ENCODE measurements at places on chromosomes 11 and 22.

- no peaks in the 10 kb centered on the region for H3K27me3 ChIP-seq
- H3K4me3 ChIP-seq = no peak overlapping the region
- no peaks in the 10 kb centered on the region for H3K36me3 ChIP-seq
- H3K4me1 ChIP-seq = no peaks in the 10 kb centered on the region
- DNase-seq = no peak
Measured at GRCh38 chr22:19800761-19801244, 40.2 kb downstream of the TBX1 start.

GRCh38 chr22:49460592-49461281 lies 366.9 kb downstream of the BRD1 start:
- no peak overlapping the region for H3K27ac ChIP-seq
- no peak overlapping the region for H3K4me3 ChIP-seq
- H3K4me1 ChIP-seq = no peaks in the 10 kb centered on the region
- H3K27me3 ChIP-seq = peaks cover 63% of the 10 kb centered on the region
- no peaks in the 10 kb centered on the region for H3K36me3 ChIP-seq
- no peak for DNase-seq

DNA sequence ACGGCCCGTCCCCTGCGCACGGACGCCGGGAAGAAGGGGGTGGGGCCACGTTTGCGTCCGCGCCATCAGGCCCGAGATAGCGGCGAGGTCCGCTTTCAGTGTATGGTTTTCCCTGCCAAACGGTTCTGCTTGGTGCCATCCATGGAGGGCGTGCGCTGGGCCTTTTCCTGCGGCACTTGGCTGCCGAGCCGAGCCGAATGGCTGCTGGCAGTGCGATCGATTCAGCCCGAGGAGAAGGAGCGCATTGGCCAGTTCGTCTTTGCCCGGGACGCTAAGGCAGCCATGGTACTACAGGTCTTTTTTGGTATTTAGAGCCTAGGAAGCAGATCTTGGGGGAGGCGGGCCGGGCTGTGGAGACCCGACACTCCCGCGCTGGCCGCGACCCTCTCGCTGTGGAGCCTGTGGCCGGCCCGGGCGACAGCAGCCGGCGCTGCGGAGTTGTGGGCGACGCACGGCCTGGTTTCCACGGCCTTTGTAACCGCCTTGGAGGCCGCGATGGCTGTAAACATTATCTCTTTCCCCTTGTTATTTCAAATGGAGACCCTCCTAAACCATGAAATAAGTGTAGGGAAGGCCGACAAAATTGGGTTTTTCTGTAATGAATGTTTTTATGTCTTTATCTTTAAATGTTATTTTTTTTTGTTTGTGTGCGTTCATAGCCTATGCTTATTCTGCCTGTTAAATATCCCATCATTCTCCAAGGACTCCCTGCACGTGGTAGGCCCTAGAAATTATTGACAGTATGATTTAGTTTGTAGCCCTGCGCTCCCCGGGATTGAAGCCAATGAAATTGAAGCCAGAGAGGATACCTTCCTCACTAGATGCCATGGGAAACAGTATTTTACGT lies at the start of gene AASDHPPT:
Gene AASDHPPT (plus strand): TSS at position 54 of the 847 bp plus-strand sequence. CDS start 49 bp downstream, at position 103.
- no peaks in the 10 kb centered on the region for H3K27me3 ChIP-seq
- no peaks in the 10 kb centered on the region for H3K36me3 ChIP-seq
- no peaks in the 10 kb centered on the region for H3K4me1 ChIP-seq

- H3K27ac ChIP-seq = peak overlapping the region; percentile 82
- H3K4me3 ChIP-seq = no peak overlapping the region
- H3K4me1 ChIP-seq = no peaks in the 10 kb centered on the region
- no peaks in the 10 kb centered on the region for H3K36me3 ChIP-seq
- DNase-seq = no peak
- H3K27me3 ChIP-seq = no peaks in the 10 kb centered on the region
Measured at GRCh38 chr22:41478473-41478872, 9.6 kb downstream of the ACO2 start.

DNA sequence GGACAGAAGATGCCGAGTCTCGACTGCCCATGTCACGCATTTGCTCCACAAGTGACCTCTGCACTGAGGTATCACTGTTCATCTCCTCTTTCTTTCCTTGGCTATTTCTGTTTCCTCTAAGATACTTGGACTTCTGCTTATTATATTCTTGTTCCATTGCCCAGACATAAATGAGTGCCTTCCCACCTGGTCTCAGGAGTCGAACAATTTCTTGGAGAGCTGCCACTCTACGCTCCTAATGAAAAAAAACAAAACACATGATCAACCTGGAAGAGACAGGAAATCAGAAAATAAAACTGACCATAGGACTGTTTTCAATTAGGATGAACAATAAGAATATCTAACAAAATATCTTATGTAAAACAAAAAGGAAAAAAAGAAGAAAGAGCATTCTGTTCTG lies 47.4 kb upstream of the CWF19L2 start:
- H3K4me1 ChIP-seq = no peaks in the 10 kb centered on the region
- no peaks in the 10 kb centered on the region for H3K27me3 ChIP-seq
- H3K27ac ChIP-seq = no peak overlapping the region
- H3K36me3 ChIP-seq = no peaks in the 10 kb centered on the region
- H3K4me3 ChIP-seq = no peak overlapping the region

GRCh38 chr11:65488273-65489034 lies 10.4 kb upstream of the MALAT1 start:
- H3K27ac ChIP-seq = peak overlapping the region; percentile 98
- DNase-seq = no peak
- H3K4me3 ChIP-seq = peak overlapping the region; percentile 60
- H3K27me3 ChIP-seq = no peaks in the 10 kb centered on the region
- peaks cover 68% of the 10 kb centered on the region for H3K4me1 ChIP-seq
- no peaks in the 10 kb centered on the region for H3K36me3 ChIP-seq

DNA sequence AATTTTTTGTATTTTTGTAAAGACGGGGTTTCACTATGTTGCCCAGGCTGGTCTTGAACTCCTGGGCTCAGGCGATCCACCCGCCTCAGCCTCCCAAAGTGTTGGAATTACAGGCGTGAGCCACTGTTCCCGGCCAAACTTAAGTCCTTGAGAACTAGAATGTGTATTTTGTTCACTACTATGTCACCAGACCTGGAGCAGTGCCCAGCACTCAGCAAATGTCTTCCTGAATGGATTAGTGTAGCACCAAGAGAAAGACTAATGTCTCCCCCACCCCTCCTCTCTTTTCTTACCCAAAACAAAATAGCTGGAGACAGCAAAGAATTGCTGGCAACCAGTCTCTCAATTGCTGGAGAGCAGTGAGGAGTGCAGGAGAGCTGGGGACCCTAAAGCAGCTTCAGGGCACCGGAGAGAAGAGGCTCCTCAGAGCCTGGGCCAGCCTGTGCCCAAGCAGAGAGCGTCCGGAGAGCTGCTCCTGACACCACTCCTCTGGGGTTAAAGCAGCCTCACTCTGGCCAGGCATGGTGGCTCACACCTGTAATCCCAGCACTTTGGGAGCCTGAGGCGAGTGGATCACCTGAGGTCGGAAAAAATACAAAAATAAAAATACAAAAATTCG lies 14.9 kb downstream of the SLC25A18 start:
- no peak overlapping the region for H3K4me3 ChIP-seq
- peak; percentile 56 for DNase-seq
- H3K27me3 ChIP-seq = no peaks in the 10 kb centered on the region
- H3K4me1 ChIP-seq = no peaks in the 10 kb centered on the region
- H3K36me3 ChIP-seq = no peaks in the 10 kb centered on the region

DNA sequence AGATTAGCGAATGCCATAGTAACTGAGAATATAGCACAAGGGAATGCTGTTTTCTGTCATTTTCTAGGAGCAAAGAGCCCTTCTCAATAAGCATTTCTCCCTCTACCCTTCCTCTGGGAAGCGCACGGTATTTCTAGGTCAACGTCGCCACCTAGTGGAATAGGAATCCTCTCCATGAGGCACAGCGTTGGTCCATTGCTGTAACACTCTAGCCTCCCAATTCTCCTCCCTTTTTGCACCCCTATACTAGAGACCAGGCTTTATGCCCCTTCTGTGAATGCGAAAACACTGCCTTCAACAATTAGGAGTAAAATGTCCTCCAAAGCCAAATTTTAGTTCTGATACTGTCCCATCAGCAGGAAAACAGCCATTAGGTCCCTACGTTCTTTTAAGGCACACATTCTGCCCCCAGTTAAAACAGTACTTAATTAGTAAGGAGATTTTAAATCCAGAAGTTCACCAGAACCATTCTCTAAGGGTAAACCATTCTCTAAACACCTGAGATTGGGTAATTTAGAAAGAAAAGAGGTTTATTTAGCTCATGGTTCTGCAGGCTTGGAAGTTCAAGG lies 12.8 kb upstream of the HYLS1 start:
- DNase-seq = no peak
- H3K27ac ChIP-seq = no peak overlapping the region
- H3K27me3 ChIP-seq = no peaks in the 10 kb centered on the region
- no peaks in the 10 kb centered on the region for H3K36me3 ChIP-seq

DNA sequence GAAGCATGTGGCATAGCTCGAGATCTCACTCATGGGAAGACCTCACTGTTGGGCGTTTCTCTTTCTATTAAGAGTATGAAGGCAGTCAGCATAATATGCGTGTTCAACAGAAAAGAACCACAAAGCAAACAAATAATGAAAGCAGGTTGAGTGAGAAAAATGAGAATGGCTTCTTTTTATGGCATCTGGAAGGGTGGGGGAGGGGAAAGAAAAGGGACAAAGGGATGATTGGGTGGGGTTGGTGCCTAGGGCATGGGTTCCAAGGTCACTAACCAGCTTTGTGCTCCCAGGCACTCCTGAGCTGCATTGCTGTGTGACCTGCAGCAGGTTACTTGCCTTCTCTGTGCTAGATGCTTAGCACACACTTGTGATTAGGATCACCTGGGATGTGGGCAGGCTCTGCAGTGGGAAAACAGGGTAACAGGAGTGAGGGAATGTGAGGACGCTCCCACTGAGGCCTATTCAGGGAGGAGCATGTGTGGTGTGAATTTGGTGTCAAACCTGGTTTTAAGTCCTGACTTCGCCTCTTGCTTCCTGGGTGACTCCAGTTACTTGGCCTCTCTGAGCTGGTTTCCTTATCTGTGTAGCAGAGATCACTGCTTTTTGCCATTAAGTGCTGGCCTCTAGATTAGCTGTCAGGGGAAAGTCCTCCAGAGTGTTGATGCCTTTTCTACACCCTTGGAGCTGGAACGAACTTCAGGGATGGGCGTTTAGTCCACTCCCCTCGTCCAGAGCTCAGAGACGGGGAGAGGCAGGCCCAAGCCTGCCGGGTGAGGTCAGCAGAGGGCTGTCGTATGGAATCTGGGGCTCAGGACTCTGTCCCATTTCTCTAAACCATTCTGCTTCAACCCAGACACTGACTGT lies 74.8 kb downstream of the KIAA1671 start:
- DNase-seq = no peak
- H3K4me1 ChIP-seq = no peaks in the 10 kb centered on the region
- no peaks in the 10 kb centered on the region for H3K27me3 ChIP-seq
- H3K27ac ChIP-seq = peak overlapping the region; percentile 32
- no peak overlapping the region for H3K4me3 ChIP-seq

DNA sequence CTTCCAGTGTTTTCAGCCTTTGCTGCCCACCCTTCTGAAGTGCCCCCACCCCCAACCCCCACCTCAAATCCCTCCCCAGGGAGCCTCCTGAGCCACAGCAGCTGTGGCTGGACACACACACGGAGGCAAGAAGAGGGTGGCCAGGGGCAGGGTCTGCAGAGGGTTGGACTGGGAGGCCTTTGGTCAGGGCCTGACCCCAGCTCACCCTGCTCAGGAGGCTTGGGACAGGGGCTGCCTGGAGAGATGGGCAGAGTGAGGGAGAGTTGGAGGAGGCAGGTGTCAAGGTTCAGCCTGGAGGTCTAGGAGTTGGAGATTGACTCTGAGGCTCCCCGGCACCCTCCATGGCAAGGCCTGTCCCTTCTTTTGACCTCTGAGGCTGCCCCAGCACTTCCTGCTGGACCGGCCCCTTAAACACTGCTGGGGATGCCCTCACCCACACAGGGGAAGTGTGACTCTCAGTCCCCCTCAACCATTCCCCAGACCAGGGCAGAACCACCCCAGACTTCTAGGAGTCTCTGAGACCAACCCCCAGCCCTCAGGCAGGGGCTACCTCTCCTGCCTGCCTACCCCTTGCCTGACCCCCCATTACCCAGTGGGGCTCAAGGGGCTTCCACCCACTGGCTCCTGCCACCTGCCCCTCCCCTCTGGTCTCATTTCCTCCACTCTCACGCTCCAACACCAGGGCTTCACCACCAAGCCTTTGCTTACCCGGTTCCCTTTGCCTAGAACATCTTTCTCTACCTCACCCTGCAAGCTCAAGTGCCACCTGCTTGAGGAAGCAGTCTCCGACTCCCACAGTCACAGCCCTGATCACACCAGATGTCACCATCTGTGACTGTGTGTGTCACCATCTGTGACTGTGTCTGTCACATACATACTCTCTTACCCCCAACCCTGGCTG lies 8.6 kb downstream of the ARAP1 start:
- no peaks in the 10 kb centered on the region for H3K27me3 ChIP-seq
- no peaks in the 10 kb centered on the region for H3K4me1 ChIP-seq
- H3K4me3 ChIP-seq = no peak overlapping the region

- H3K27me3 ChIP-seq = no peaks in the 10 kb centered on the region
- DNase-seq = no peak
- no peak overlapping the region for H3K4me3 ChIP-seq
- H3K36me3 ChIP-seq = no peaks in the 10 kb centered on the region
- no peak overlapping the region for H3K27ac ChIP-seq
Measured at GRCh38 chr11:8368194-8368593, 104.5 kb upstream of the LMO1 start.

GRCh38 chr11:86537541-86538222 lies 134.7 kb downstream of the ME3 start:
- DNase-seq = no peak
- H3K27ac ChIP-seq = no peak overlapping the region
- H3K27me3 ChIP-seq = no peaks in the 10 kb centered on the region
- no peak overlapping the region for H3K4me3 ChIP-seq

DNA sequence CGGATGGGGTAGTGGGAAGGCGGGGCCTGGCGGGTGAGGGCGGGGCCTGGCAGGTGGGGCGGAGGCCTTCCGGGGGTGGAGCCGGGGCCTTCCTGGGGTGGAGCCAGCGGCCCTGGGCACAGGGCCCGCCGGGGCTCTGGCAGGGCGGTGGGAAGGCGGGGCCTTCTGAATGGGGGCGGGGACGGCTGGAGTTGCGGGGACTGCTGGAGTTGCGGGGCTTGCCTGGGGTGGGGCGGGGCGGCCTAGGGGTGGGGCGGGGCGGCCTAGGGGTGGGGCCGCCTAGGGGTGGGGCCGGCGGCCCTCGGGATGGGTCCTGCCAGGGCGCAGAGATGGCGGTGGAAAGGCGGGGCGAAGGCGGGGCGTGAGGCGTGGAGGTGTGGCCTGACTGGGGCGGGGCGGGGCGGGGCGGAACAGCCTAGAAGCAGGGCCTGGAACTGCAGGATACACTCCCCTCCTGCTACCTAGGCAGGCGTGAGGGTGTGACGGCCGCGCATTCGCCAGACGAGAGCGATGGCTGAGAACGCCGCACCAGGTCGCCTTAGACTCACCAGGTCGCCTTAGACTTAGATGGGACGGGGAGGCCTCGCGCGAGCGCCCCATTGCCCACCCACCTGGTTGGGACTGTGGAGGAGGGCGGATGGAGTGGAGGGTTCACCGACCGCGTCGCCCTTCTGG lies 19.3 kb downstream of the RRP7A start:
- H3K4me3 ChIP-seq = peak overlapping the region; percentile 68
- no peaks in the 10 kb centered on the region for H3K4me1 ChIP-seq
- peak overlapping the region; percentile 81 for H3K27ac ChIP-seq
- no peaks in the 10 kb centered on the region for H3K36me3 ChIP-seq

Measured in breast epithelium (tissue), 4 donors.